ENCODE measurements at places on chromosomes 13 and 19.

DNA sequence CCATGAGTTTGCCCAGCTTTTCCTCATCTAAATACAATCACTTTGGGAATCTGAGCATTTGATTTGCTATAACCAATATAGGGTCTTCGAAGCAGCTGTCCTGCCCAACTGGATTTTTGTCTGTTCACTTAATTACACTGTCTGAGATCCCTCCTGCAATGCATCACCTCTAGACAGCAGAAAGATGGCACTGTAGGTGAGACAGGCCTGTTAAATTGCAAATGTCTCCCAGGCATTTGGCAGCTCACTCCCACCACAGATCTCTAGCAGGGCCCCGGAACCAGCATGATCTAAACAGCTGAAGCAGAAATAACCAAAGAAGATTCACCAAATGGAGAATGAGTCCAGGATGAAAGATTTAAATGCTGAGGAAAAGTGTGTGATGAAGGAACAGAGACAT, 41.9 kb upstream of the SERPINE3 start:
- no peak for DNase-seq

DNA sequence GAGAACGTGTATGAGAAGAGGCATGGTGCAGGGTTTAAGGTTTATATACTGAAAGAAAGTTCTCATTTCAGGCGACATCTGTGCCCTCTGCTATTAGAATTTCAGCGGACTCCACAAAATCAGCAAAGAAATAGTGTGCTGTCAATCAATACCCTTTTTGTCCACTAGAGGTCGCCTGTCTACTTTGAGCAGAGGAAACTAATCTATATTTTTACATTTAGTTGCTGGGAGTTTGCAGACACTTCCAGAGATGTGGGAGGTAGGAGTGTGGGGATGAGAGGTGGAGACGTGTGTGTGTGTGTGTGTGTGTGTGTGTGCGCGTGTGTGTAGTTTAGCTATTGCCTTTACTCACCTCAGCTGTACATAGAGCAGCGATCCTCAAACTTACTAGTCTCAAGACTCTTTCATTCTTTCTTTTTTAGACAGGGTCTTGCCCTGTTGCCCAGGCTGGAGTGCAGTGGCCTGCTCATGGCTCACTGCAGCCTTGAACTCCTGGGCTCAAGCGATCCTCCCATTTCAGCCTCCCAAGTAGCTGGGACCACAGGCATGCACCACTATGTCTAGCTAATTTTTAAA, 9.7 kb downstream of the INAFM1 start:
- DNase-seq = peak; percentile 30

GRCh38 chr19:39297931-39298634, 1.9 kb downstream of the IFNL1 start:
- peak; percentile 59 for DNase-seq

DNA sequence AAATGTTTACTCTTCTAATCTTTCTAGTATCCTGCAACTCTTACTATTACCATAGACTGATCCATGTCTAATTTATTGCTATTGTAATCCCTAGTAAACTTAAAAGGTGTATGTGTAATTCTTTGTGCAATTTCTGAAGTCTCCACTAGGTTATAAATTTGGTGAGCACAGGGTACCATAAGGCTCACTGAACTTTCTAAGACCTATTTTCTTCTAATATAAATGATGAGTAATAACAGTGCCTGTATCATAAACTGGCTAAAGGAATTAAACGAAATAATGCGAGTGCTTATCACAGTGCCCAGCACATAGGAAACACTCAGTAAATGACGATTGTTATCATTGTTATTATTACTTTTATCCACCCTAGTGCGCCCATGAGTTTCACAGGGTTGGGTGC, 119.1 kb downstream of the KLF12 start:
- DNase-seq = no peak

- DNase-seq = no peak
Observed at GRCh38 chr13:32669030-32669646, 82.9 kb downstream of the PDS5B start.

GRCh38 chr13:99361197-99361596, 54.0 kb upstream of the GPR183 start:
- DNase-seq = no peak

DNA sequence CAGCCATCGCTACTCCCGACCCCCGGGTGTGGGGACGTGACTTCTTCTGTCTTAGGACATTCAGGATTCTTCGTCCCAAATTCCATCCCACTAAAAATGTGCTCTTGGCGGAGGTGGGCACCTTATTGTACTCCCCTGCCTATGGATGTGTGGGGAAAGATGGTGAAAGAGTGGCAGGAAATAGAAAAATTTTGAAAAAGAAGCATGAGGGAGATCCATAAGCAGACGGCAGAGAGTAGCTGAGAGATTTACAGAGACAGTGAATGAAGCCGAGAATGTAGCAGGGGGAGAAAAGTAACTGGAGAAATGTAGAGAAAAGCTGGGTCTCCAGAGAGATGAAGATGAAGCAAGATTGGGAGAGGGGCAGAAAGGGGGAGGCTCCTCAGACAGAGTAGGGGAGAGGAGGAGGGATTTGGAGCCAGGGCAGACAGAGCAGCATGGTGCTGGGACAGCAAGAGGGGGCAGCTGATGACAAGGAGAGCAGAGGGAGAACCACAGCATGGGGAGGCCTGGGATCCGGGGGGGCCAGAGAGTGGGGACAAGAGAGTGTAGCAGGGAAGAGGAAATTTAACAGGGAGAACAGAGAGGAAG, 843 bp downstream of the ZNF610 start:
- DNase-seq = no peak

GRCh38 chr19:4531562-4532165, 3.4 kb downstream of the PLIN5 start:
- no peak for DNase-seq

DNA sequence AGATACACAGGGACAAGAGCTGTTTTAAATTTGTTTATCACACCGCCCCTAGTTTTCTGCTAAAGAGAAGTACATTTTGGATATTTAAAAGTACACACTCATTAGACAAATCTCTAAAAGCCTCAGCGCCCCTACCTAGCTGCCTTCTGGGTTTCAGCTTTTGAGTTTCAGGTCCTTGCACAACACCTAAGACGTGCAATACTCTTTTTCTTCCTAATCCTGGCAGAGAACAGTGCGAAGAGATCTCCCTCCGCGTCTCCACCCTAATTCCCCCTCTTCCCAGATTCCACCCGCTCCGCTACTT, 421 bp upstream of the KLF5 start:
- no peak for DNase-seq

GRCh38 chr13:98510156-98510509, 66.8 kb downstream of the STK24 start:
- DNase-seq = no peak

GRCh38 chr19:12766051-12766521, 9.3 kb downstream of the HOOK2 start:
- DNase-seq = peak; percentile 72

DNA sequence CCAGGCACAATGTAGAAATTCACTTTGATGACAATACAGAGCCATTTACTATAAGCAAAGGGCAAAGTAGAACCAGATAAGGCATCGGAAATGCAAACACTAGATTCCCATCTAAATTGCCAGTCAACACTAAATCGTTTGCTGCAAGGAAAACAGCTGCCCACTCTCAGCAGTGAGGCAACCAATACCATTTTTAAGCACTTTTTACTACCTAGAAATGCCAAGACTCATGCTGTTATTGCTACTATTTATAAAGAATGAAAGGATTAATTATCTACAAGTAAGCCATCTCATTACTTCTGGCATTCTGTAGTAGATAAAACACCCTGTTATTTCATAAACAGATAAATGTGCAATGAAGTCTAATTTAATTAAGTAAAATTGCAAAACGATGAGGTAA, 422.0 kb downstream of the FGF14 start:
- no peak for DNase-seq

DNA sequence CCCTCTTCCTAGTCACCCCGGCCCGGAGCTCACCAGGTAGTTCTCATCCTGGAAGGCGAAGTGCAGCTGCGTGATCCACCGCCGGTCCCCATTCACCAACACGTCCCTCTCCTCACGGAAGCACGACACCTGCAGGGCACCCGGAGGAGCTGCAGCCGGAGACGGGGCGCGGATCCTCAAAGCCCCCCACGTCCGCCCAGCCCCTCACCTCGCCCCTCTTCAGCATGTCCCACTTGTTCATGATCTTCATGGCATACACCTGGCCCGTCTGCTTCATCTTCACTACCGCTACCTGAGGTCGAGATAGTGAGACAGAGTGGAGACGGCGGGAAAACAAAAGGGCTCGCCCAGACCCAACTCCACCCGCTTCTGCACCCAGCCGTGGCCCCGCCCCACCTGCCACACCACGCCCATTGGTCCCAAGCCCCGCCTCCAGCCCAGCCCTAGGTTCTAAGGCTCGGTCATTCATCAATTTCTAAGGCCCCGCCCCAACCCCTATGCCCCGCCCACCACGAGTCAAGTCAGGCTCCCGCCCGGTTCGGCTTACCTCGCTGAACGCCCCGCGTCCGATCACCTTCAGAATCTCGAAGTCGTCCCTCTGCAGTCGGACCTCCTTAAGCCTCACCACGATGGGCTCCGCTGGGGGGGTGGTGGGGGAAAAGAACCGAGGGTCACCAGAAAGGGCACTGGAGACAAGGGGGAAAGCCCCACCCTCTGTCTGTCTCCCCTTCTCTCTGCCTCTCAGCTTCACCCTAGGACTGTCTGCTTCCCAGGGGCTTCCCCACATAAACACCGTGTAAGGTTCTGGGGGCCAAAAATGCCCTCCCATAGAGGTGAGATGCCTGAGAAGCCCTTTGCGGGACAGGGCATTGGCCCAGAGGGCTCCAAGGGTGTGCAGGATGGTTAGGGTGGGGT, 2.8 kb downstream of the DMPK start:
- peak; percentile 76 for DNase-seq

GRCh38 chr19:782185-782877, 14.9 kb upstream of the PTBP1 start:
- no peak for DNase-seq

DNA sequence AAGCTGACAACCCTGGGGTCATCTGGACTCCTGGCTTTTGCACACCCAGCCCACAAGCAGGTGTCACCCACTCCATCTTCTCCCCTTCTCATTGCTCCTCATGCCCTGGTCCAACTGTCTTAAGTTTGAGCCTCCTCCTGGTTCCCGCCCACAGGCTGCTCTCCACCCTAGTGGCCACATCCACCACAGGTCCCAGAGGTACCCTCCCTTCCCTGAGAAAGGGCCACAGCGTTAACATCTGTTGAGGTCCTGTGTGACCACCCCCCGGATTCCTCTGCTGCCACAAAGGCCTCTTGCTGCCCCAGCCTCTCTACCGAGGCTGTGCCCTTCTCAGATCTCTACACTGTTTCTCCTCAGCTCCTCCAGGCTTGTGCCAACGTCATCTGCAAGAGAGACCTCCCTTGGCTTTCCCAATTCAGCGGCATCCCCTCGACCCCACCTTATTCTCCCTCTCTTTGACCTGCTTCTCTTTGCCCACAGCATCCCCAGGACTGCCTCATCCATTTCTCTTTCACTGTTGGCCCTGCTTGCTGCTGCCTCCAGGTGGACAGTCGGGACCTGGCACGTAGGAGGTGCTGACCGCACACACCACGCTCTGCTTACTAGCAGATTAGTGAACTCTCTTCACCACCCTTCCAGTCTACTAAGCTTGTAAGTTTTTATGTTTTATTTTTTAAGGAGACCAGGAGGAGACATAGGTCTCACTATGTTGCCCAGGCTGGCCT, 33.3 kb downstream of the SUGP2 start:
- DNase-seq = no peak

- no peak for DNase-seq
Observed at GRCh38 chr19:47190167-47190727, 40.8 kb downstream of the BBC3 start.

- DNase-seq = no peak
Observed at GRCh38 chr13:94228763-94229162, 250.7 kb downstream of the DCT start.

DNA sequence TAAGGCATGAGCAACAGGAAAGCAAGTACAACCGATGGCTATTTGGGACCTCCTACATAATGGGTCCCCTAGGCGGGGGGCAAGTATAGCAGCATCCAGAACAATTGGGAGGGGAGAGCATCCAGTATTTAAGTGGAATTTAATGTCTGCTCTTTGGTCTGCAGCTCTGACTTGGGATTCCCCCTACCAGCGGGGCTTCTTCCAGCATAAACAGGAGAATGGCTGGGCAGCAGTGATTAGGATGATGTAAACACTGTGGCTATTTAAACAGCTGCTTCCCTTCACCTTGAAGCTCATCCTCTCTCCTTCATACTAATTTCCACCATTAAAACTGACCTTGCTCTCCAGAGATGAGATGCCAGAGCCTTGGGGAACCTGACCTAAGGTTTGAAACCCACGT, 73.9 kb upstream of the OXGR1 start:
- DNase-seq = no peak

DNA sequence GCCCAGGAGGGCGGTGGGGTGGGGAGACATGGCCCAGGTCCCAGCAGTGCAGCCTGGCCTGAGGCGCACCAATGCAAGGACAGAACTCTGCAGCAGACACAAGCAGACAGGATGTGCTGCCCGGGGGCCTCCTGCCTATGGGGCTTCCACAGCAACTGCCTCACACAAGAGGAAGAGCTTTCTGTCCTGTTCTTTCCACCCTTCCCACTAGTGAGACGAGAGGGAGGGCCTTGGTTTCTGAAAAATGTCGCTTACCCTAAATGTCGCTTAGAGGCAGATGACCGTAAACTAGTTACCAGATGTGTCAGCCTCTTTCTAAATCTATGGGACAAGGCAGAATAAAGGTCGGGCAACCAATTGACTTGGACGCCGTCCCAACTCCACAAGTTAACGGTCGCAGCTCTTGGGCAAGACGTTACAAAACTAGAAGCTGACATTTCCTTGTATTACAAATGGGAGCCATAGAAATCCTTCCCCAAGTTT, at the start of gene LAIR1:
TSS of gene LAIR1 (minus strand) at position 157 of the 483 bp plus-strand sequence. CDS start at position 30, 127 bp downstream.
- DNase-seq = no peak

- DNase-seq = no peak
Observed at GRCh38 chr13:112248406-112248760, 127.8 kb upstream of the SPACA7 start.

GRCh38 chr19:3945838-3946237, 13.0 kb downstream of the NMRK2 start:
- DNase-seq = no peak

DNA sequence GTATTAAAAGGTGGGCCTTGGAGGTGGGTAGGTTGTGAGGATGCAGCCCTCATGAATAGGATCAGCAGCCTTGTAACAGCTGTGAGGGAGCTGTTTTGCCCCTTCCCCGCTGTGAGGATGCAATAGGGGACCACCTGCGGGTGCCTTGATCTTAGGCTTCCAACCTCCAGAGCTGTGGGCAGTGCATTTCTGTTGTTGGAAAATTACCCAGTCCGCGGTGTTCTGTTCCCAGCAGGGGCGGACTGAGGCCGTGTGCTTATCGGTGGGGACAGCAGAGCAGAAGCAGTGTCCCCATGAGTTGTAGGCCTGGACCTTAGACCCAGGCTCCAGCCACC, 54.8 kb upstream of the TEX29 start:
- no peak for DNase-seq

- no peak for DNase-seq
Observed at GRCh38 chr13:51034906-51035305, 76.2 kb downstream of the C13orf42 start.

- no peak for DNase-seq
Observed at GRCh38 chr13:76813891-76814290, 72.3 kb downstream of the KCTD12 start.

GRCh38 chr19:12727745-12728433, 4.2 kb upstream of the TNPO2 start:
- DNase-seq = no peak

- DNase-seq = no peak
Observed at GRCh38 chr19:15455996-15456395, 6.2 kb upstream of the WIZ start.
